Esophagus squamous epithelium (tissue), 5 donors: ENCODE measurements at places on chromosomes 11 and 22.

DNA sequence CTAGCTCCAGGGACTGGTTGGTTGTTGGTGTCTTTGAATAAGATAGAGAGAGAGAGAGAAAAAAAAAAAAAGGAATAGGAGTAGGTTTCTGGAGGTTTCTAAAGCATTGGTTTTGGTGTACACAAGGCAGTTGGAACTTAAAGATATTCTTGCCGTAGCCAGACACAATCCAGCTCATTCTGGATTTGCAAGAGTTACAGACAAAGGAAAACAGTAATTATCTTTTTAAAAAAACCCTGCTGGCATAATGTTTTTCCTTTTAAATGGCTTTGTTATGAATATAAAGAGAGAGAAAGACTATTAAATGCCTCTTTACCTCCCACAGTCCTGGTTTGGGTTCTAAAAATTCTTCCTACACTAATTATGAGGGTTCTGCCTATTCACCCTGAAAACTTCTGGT is 120.4 kb upstream of the RAG2 start:
- H3K4me3 ChIP-seq, result no peak overlapping the region
- no peak overlapping the region for H3K27ac ChIP-seq
- H3K36me3 ChIP-seq, result no peaks in the 10 kb centered on the region
- no peak for DNase-seq
- no peaks in the 10 kb centered on the region for H3K27me3 ChIP-seq

DNA sequence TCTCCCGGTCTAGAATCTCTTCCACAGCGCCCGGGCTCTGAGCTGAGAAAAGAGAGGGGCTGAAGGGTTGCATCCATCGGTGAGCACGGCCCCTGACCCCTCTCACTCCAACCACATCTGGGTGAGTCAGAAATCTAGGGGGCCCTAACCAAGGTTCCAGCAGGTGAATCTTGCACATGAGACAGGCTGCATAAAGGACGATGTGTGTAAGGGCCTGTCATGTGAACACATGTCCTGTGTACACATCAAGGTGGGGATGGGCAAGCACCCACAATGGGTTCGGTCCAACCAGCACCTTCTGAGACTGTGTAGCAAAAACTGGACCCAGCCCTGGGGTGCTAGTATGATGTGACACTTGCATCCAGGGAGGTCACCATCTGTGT is 1.2 kb downstream of the BET1L start:
- H3K4me3 ChIP-seq, result peak overlapping the region; percentile 100
- H3K4me1 ChIP-seq, result peaks cover 29% of the 10 kb centered on the region
- no peak overlapping the region for H3K27ac ChIP-seq

DNA sequence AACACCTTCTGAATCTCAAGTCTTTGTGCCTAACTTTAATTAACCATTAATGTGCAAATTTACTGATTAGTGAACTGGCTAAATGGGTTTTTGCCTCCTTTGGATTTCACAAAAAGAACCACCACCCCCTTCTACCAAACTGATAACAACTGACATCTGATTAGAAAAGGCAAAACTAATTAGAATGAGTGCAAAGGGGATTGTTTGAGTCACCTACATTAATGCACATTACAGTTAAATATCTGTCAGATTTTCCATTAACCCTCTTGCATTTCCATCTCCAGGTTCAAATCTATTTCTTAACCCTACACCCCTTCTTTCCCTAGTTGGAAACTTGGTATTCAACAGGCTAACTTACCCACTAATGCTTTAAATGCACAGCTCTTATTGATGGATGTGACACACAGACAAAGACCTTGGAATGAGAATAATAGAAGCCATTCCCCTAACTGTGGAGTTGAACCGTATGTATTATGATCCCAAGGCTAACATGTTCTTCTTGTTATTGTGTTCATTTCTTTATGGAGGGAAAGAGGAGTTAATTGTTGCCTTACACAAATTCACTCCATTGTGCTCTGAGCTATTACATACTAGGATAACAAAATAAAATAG is 161.5 kb upstream of the MTMR2 start:
- H3K36me3 ChIP-seq, result no peaks in the 10 kb centered on the region
- H3K27me3 ChIP-seq, result no peaks in the 10 kb centered on the region
- no peak overlapping the region for H3K4me3 ChIP-seq
- no peak for DNase-seq
- no peak overlapping the region for H3K27ac ChIP-seq

DNA sequence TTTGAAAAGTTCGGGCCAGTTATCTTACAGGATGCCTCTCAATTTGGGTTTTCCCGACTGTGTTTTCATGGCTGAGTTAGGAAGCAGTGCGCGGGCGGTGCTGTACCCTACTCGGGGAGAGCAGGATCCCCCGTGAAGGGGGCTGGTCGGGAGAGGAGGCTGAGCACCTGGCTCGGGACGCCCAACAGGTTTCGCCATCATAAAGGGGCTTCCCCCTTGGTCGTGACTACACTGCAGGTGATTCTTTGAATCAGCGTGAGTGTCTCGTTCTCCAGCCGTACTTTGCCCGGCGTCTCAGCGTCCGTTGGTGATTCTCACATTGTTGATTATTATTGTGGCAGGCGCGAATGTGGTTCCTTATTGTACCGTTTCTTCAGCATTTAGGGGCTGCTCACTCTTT is 46.6 kb downstream of the ST14 start:
- no peaks in the 10 kb centered on the region for H3K27me3 ChIP-seq
- H3K27ac ChIP-seq, result no peak overlapping the region
- no peaks in the 10 kb centered on the region for H3K4me1 ChIP-seq
- no peaks in the 10 kb centered on the region for H3K36me3 ChIP-seq

- no peak for DNase-seq
- no peak overlapping the region for H3K27ac ChIP-seq
- H3K36me3 ChIP-seq, result no peaks in the 10 kb centered on the region
- H3K4me1 ChIP-seq, result no peaks in the 10 kb centered on the region
- H3K4me3 ChIP-seq, result no peak overlapping the region
Measured at GRCh38 chr11:104091281-104092096, 55.0 kb downstream of the DDI1 start.

DNA sequence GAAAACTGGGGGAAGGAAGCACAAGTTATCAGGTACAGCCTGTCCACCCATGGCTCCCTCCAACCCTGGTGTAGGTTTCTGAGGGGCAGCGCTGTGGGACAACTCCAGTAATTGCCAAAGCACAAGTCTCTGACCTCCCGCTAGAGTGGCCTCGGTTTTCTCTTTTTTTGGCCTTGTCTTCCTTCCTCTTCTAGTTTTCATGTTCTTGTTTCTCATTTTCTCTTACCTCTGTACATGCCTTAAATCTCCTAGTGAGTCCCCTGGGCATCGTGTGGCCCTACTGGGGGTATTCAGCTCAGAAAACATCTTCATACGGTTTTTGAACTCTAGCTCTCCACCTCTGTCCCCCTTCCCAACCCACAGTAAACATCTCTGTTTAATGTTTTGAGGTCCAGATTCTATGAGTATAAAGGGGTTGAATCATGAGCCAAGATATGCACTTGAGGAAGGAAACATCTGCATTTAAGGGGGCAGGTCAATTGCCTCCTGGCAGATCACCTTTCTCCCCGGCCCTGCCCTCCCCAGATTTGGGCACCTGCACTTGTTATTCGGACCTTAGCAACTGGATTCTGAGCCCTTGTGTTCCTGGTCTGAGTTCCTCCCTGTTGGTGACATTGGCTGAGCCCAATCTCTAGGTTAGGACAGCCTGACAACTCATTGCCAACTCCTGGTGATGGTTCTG is 8.4 kb upstream of the LMO2 start:
- H3K4me1 ChIP-seq, result peaks cover 52% of the 10 kb centered on the region
- peak overlapping the region; percentile 71 for H3K27ac ChIP-seq
- no peak for DNase-seq
- no peaks in the 10 kb centered on the region for H3K27me3 ChIP-seq
- no peak overlapping the region for H3K4me3 ChIP-seq

DNA sequence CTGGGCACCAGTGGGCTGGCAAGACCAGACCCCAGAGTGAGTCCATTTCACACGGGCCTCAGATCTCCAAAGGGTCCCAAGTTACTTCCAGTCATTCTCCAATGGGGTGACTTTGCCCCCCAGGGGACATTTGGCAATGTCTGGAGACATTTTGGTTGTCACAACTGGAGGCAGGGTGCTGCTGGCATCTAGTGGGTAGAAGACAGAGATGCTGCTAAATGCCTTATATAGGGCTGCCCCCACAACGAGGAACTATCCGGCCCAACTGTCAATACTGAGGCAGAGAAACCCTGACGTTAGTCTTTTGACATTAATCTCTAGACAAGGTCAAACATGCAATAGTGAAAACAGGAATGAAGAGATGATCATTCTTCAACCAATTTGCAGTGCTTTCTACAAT is 6.4 kb downstream of the RTN4RL2 start:
- H3K36me3 ChIP-seq, result no peaks in the 10 kb centered on the region
- no peaks in the 10 kb centered on the region for H3K27me3 ChIP-seq
- DNase-seq, result no peak
- no peak overlapping the region for H3K27ac ChIP-seq
- H3K4me3 ChIP-seq, result no peak overlapping the region

GRCh38 chr11:95559899-95560298 is 229.7 kb downstream of the FAM76B start:
- no peaks in the 10 kb centered on the region for H3K36me3 ChIP-seq
- H3K4me3 ChIP-seq, result no peak overlapping the region
- no peak for DNase-seq
- peaks cover 5% of the 10 kb centered on the region for H3K4me1 ChIP-seq
- H3K27ac ChIP-seq, result peak overlapping the region; percentile 36
- no peaks in the 10 kb centered on the region for H3K27me3 ChIP-seq

DNA sequence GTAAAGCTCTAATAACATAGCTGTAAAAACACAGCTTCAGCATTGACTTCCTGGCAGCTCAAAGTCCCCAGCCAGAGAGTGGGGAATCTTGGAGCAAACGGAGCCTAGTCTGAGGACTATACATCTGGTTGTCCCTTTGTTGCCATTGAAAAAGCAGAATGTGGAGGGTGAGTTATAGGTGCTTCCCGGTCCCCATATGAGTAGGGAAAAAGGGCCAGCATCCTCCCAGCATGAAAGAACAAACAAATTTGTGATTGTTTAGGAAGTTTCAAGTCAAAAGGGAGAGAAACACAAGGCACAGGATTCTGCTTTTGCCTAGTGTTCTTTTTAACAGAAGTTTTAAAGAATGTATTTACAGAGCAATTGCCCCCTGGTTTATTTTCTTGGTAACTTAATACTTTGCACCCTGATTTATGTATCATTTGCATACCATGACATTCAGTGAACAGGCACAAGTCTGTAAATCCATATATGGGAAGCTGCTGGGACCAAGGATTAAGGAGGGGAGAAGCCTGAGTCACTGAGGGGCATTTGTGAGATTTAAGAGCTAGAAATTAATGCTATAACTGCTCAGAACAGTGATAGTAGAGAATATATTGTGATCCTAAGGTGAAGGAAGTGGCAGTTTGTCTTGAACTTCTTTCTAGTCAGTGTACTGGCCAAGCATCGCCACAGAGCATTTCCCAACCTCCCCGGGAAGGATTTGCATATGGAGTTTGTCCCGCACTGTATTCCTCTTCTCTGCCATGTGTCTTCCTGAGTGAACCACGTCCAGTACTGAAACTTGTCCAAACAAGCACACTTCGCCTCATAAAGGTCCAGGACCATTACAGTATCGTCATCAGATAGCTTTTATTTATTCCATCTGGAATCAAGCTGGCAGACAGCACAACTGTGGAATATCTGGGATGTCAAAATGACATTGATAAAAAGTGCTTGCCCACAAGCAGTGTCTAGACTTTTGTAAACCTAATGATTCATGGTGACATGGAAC is 103.0 kb downstream of the DBX1 start:
- H3K4me3 ChIP-seq, result no peak overlapping the region
- no peak for DNase-seq
- H3K27ac ChIP-seq, result peak overlapping the region; percentile 83
- no peaks in the 10 kb centered on the region for H3K36me3 ChIP-seq
- H3K4me1 ChIP-seq, result peaks cover 92% of the 10 kb centered on the region
- no peaks in the 10 kb centered on the region for H3K27me3 ChIP-seq

GRCh38 chr11:71499125-71499524 is 27.9 kb upstream of the KRTAP5-7 start:
- H3K4me3 ChIP-seq, result no peak overlapping the region
- H3K27ac ChIP-seq, result no peak overlapping the region
- no peaks in the 10 kb centered on the region for H3K27me3 ChIP-seq
- H3K36me3 ChIP-seq, result peaks cover 55% of the 10 kb centered on the region

DNA sequence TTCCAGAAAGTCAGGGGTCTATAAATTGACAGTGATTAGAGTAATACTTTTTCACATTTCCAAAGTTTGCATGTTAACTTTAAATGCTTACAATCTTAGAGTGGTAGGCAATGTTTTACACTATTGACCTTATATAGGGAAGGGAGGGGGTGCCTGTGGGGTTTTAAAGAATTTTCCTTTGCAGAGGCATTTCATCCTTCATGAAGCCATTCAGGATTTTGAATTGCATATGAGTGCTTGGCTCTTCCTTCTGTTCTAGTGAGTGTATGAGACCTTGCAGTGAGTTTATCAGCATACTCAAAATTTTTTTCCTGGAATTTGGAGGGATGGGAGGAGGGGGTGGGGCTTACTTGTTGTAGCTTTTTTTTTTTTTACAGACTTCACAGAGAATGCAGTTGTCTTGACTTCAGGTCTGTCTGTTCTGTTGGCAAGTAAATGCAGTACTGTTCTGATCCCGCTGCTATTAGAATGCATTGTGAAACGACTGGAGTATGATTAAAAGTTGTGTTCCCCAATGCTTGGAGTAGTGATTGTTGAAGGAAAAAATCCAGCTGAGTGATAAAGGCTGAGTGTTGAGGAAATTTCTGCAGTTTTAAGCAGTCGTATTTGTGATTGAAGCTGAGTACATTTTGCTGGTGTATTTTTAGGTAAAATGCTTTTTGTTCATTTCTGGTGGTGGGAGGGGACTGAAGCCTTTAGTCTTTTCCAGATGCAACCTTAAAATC is 5.3 kb downstream of the MALAT1 start:
- DNase-seq, result no peak
- H3K36me3 ChIP-seq, result peaks cover 16% of the 10 kb centered on the region
- H3K27ac ChIP-seq, result peak overlapping the region; percentile 90

- H3K4me3 ChIP-seq, result no peak overlapping the region
- H3K4me1 ChIP-seq, result peaks cover 8% of the 10 kb centered on the region
- H3K27ac ChIP-seq, result no peak overlapping the region
- DNase-seq, result no peak
Measured at GRCh38 chr11:32849761-32850160, 20.0 kb downstream of the PRRG4 start.

- H3K4me1 ChIP-seq, result peaks cover 29% of the 10 kb centered on the region
- no peak for DNase-seq
- no peaks in the 10 kb centered on the region for H3K36me3 ChIP-seq
- peak overlapping the region; percentile 42 for H3K4me3 ChIP-seq
Measured at GRCh38 chr22:19962246-19962908, 20.8 kb upstream of the TXNRD2 start.

DNA sequence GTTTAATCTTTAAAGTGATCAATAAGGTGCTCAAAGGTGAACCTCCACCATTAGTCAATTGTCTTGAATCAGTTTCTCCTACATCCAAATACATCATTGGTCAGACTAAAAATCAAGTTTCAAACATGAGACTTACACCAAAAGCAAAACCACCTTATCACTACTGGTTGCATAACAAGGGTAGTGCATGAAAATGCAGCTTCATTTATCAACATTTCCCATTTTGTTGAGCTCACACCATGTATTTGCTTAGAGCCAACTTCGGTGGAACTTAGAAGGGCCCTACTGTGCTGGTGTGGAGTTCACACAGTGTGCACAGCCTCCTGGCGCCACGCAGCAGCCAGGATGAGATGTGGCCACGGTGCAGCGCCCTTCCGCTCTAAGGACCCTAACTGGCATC is 23.1 kb upstream of the PHLDA2 start:
- no peaks in the 10 kb centered on the region for H3K4me1 ChIP-seq
- peaks cover 100% of the 10 kb centered on the region for H3K36me3 ChIP-seq
- no peak for DNase-seq
- H3K27ac ChIP-seq, result no peak overlapping the region
- H3K27me3 ChIP-seq, result no peaks in the 10 kb centered on the region

GRCh38 chr11:62245271-62245753 is 3.3 kb downstream of the SCGB1D2 start:
- H3K4me1 ChIP-seq, result no peaks in the 10 kb centered on the region
- H3K27me3 ChIP-seq, result no peaks in the 10 kb centered on the region
- no peak overlapping the region for H3K27ac ChIP-seq
- no peak for DNase-seq
- no peak overlapping the region for H3K4me3 ChIP-seq
